ENCODE measurements at places on chromosomes 1 and 21.

DNA sequence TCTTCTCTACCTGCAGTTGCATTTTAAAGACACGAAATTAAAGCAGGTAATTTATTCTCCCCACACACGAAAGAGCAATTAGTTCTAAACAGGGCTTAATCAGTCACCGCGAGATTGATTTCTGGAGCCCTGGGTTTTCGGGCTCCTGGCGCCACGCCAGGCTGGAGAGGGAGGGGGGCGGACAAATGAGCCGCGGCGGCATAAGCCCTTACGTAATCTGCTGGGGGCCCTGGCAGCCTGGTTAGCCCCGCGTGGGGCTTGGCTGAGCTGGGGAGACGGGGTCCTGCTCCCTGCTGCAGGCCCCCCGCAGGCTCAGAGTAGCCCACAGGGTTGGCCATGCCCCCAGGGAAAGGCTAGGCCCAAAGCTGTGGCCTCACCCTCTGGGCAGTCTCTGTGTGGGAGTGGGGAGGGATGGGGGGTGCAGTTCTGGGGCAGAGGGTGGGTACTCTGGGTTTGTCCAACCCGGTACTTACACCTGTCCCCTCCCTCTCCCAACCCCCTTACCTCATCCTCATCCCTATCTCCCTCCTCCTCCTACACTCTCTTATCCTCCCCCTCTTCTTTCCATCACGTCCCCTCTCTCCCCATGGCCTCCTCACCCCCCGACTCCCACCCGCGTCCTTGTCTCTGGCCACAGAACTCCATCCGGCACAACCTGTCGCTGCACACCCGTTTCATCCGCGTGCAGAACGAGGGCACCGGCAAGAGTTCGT is 19.9 kb downstream of the FOXO6 start:
- DNase-seq = peak; percentile 18

DNA sequence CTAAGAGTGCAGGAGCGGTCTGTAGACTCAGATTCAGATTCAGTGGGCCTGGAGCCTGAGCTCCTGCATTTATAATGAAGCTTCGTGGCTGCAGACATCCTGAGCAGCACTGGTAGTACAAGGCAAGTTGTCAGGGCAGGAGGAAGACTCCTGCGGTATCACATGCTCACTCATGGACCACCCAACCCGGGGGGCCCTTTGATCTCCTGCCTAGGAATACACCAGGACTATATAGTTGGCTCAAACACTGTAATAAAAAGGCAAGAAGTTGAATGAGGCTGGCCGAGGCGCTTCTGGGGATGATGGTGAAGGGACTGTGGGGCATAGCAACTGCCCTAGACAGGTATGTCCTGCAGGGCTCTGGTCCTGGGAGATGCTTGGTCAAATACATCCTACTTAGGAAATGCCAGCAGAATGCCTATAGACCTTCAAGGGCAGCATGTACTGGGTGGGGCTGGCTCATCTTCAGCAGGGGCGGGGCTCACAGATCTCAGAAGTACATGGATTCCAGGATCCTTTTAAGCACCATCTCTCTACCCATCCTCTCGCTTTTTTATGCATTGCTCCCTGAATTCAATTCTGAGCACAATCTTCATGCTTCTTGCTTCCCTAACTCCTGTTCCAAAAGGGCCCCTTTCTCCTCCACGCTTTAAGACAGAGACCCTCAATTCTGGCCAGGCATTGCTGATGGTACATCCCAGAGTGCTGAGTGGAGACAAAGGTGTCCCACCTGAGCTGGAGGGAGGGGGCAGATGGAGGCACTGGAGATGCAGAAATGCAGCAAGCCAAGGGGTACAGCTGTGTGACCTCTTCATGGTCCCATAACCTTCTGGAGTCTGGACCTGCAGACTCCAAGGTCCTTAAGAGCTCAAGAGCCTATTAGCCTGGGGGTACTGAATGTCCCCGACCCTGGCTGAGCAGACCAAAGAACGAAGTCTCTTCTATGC is 2.1 kb upstream of the RAP1GAP start:
- no peak for DNase-seq

- no peak for DNase-seq
Observed at GRCh38 chr1:204514828-204515227, 1.4 kb upstream of the MDM4 start.

DNA sequence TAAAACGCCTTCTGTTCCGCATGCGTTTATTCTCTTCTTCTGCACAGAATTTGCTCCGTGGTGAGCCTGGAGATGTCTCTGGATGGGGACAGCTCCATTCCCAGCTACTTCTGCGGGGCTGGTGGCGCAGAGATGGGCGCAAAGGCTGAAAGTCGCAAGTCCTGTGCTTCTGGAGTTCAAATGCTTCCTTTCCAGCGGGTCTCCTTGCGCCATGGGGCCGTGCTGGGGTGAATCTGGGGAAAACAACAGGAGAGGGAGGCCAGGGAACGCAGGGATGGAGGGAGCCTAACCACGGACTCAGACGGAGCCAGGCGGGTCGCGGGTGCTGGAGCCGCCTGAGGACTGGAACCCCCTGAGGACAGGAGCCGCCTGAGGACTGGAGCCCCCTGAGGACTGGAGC is 2.9 kb upstream of the OR2T12 start:
- DNase-seq = no peak

DNA sequence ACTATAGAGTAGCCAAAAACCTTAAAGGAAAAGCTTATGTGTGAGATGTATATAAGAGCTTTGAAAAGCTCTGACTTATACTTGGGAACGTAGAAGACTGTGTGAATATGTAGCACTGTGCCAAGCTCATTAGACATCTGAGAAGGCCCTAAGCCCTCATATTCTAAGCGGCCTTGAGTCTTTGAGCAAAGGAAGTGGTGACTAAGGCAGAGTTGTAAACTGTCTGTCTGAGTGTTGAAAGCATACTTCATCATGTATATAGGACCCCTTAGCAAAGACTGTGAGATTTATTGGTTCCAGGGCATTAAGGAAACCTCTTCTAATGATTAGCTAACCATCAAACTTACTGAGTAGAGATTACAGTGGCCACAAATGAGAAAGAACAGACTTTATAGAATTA is 153.3 kb upstream of the LYPLAL1 start:
- DNase-seq = no peak

- peak; percentile 56 for DNase-seq
Observed at GRCh38 chr1:153963850-153964331, 554 bp upstream of the SLC39A1 start.

GRCh38 chr1:38283696-38284470 is 237.3 kb upstream of the POU3F1 start:
- DNase-seq = no peak

GRCh38 chr1:74731399-74732052 is 1.3 kb downstream of the CRYZ start:
- DNase-seq = no peak

- DNase-seq = no peak
Observed at GRCh38 chr1:22810378-22810777, 99.7 kb downstream of the EPHB2 start.

DNA sequence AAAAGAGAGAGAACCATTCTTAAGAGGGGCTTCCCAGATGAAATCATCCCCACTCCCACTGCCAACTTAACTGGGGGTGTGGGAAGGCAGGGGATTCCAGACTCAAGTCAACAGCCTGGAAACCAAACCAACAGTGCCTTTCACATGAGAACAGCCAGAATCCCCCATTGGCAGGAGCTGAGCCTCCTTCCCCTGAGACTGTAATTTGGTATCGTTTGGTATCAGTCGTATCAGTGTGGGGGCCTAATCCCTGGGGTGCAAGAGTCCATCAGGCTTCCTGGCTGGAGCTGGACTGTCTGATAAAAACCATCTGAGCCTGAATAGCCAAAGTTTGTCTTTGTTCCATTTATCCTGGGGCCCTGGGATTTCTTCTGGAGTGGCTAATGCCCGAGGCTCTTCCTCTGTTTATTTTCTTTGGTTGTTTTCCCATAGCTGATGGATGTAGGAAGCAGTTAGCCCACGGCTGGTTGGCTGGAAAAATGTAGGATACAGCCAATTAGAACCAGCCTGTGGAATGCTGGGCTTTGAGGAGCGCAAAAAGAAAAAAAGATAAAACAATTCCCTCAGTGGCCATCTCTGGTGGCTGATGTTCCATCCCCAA is 84.6 kb downstream of the LAMC2 start:
- no peak for DNase-seq

DNA sequence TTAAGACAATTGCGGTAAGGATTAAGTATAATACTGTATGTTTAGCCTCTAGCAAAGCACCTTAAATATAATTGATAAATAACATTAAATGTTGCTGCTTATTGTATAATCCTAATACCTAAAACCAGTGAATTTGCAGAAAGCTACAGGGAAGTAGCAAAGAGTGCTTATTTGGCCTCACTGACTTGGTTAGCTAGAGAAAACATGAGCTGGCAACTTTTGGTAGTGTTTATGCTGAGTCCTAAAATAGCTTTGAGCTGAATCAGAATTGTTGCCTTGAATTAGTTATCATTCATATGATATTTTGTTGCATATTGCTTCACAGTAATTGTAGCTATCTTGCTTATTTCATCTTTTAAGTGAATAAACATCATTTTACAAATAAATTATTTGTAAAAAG is 3.5 kb downstream of the TRIM67 start:
- DNase-seq = no peak

GRCh38 chr1:111269825-111270406 is 20.7 kb upstream of the CHIA start:
- no peak for DNase-seq

DNA sequence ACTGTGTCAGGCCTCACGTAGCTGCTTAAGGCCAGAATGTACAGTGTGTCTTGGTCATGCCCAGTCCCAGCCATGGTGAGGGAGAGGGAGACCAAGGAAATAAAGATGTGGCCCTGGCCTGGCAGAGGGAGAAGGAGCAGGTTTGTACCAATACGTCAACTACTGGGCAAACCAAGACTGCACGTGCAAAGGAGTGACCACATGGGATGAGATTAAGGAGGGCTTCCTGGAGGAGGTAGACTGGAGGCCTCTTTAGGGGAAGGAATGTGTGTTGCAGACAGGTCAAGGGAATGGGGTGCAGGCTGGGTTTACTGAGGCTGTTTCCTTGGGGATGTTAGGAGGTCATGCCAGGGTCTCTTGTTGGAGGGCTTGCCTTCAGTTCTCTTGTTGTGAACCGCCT is 7.8 kb downstream of the PLOD1 start:
- DNase-seq = no peak

DNA sequence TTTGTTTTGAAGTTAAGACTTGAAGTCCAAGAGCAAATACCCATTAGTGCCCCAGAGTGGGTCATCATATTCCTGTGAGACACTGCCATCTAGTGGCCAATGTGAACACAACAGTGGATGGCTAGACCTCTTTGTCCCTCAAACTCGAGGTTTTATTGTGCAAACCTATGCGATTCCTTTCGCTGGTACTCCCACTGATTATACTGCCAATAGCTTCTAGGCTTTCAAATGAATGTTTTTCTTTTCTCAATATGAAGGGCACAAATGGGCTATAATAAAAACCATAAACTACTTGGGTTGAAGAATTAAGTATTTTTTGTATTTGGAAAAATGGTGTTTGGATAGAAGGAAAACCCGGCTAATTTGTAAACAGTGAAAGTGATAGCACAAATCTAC is 100.4 kb upstream of the ZNF281 start:
- peak; percentile 72 for DNase-seq

DNA sequence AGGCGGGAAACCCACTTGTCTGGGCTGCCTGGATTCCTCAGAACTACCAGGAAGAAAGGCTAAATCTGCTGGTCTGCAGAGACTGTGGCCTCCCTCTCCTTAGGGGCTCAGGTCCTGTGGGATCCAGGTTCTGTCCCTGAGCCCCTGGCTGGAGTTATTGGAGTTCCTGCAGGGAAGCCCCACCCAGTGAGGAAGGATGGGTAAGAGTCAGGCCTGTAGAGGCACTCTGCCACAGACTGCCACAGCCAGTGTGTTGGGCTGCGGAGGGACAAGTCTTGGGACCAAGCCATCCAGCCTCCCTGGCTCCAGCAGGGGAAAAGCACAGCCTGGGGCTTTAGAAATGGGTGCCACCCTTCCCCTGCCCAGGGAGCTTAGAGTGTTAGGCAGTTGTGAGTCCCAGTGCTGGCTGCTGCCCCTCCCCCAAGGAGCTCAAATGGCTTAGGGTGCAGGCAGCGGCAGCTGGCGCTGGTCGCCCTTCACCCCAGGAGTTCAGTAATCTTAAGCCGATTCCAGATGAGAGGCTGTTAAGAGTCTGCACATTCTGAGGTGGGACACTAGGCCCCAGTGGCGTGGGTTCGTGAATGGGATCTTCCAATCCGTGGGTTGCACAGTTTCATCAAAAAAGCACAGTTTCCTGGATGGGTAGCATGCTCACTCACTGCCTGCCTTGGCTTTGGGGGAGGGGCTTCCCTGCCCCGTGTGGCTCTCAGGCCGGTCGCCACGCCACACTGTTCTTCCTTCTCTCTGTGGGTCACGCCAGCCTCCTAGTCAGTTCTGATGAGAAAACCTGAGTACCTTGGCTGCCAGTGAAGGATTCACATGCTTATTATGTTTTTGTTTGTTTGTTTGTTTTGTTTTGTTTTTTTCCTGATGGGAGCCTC is 57.6 kb upstream of the FMO3 start:
- DNase-seq = no peak

- DNase-seq = no peak
Observed at GRCh38 chr1:30705698-30706097, 17.7 kb downstream of the MATN1 start.

- no peak for DNase-seq
Observed at GRCh38 chr1:244029124-244029523, 22.0 kb upstream of the ZBTB18 start.

- DNase-seq = no peak
Observed at GRCh38 chr1:64928325-64928724, 38.0 kb downstream of the JAK1 start.

DNA sequence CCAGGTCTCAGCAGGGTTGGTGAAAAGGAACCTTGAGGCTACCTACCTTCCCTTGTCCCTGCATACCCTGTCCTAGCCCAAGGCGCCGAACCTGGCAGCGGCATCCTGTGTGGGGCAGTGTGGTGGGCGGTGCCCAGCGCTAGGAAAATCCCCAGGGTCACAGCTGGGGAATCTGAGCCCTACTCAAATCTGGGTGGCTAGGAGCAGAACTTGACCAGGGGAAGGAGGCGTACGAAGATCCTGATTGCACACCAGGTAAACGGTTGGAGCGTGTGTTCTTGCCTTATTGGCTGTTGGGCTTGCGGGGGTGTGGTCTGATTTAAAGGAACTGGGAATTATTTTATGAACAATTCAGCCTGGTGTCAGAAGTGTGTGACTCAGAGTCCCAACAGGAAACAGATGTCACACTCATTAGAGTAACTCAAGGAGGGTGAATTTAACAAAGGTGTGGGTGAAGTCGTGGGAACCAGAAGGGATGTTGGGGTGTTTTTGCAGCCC is 118.6 kb downstream of the LRIG2 start:
- peak; percentile 94 for DNase-seq

DNA sequence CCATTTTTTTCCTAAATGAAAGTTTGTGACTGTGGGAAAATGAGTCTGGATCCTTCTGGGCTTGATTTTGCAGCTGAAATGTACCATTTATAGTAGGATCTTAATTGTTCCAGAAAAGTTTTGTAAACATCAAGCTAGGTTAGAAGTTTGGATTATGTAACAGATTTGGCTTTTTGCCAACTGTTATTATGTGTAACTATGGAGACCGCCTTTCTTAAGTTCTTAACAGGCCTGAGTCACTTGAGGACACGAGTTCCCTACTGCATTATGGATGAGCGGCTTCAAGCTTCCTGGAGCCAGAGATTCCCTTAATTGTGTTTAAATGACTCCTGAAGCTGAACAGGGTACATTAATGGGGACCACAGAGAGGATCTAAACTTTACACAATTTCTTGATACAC is 22.2 kb downstream of the SLC25A33 start:
- DNase-seq = no peak

- DNase-seq = no peak
Observed at GRCh38 chr1:30756545-30757351, 826 bp downstream of the LAPTM5 start.

- DNase-seq = no peak
Observed at GRCh38 chr1:151822404-151822803, 9.2 kb downstream of the RORC start.

All from HCT116 (cell line).